ENCODE measurements at places on chromosomes 16 and 17.

DNA sequence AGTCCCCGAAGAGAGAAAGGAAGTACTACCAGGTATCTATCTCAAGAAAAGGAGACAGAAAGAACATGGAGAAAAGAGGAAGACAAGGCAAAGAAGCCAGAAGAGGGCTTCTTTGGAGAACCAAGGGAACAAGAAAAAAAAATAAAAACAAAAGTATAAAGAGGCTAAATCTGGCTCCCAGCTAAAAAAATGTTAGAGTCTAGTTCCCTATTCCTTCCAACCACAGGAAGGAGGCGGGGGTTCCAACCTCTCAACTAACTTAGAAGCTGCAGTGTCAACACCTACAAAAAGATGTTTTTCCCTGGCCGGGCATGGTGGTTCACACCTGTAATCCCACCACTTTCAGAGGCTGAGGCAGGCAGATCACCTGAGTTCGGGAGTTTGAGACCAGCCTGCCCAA lies 13.4 kb downstream of the UTP6 start:
- DNase-seq = no peak

DNA sequence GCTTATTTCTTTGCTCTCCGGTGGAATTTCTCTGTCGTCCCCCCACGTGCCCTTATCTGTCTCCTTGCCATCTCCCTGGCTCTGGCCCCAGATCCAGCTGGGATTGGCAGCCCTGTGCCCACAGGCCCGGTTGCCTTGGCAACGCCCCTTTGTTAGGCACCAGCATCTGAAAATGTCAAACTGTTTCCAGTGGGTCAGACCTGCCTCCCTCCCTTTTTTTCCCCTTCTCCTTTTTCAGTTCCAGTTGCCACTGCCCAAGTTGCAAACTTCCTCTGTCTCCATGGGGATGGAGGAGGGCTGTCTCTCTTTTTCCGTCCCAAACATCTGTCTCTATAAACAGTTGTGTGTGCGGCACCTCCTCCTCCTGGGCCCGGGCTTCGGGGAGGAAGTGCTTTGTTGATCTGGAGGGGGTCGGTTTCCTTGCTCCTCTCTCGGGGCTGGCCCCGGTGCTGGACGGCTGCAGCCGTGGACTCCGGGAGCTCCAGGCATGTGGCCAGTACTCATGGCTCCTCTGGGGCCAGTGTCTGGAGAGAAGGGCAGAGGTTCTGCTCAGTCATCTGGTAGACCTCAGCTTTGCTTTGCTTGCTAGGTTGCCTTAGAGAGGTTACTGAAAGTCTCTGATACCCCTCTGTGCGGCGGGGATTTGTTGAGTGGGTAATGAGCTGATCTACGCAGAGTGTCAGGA lies 35.3 kb downstream of the SOCS3 start:
- peak; percentile 41 for DNase-seq

DNA sequence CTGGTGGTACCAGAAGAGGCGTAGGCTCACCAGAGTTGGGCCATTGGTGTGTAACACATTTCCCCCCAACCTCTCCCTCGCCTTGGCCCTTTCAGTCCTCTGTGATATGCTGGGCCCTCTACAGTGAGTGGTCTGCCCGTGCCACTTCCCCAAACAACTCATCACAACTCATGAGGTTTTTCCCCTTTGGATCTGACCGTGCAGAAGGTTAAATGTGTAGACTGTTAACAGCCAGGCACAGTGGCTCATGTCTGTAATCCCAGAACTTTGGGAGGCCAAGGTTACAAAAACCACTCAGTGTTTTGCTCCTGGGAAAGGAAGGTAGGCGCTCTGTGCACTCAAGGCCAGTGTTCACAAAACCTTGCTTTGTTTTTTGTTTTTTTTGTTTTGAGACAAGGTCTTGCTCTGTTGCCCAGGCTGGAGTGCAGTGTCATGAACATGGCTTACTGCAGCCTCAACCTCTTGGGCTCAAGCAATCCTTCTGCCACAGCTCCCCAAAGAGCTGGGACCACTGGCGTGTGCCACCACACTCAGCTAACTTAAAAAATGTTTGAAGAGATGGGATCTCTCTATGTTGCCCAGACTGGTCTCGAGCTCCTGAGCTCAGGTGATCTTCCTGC lies 11.3 kb upstream of the CYB5B start:
- DNase-seq = no peak

GRCh38 chr17:45775148-45775547 lies 9.0 kb upstream of the CRHR1 start:
- DNase-seq = peak; percentile 85

- DNase-seq = no peak
Observed at GRCh38 chr16:79754501-79754900, 154.0 kb upstream of the MAF start.

- no peak for DNase-seq
Observed at GRCh38 chr17:67403483-67403882, 26.4 kb downstream of the PITPNC1 start.

DNA sequence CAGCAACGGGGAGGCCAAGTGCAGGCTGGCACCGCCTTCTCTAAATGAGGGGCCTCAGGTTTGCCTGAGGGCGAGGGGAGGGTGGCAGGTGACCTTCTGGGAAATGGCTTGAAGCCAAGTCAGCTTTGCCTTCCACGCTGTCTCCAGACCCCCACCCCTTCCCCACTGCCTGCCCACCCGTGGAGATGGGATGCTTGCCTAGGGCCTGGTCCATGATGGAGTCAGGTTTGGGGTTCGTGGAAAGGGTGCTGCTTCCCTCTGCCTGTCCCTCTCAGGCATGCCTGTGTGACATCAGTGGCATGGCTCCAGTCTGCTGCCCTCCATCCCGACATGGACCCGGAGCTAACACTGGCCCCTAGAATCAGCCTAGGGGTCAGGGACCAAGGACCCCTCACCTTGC lies 18.5 kb downstream of the NGFR start:
- no peak for DNase-seq

- no peak for DNase-seq
Observed at GRCh38 chr17:49748791-49749190, 15.1 kb downstream of the FAM117A start.

DNA sequence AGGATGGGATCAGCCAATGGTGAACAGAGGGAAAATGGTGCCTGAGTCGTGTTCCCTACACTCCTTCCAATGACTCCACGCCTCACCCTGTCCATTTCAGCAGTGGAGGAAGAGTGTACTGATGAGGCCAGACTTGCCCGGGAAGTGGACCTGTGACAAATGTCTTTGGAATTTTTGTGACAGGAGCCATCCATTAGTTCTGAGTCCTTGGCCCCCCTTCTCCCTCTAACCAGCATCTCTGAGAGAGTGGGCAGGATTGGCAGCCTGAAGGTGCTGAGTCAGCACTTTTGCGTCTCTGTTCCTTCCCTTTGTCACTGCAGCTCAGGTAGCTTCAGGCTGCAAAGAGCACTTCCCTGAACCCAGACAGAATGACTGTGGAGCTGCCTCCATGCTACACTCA lies 30.8 kb downstream of the BEAN1 start:
- DNase-seq = no peak

DNA sequence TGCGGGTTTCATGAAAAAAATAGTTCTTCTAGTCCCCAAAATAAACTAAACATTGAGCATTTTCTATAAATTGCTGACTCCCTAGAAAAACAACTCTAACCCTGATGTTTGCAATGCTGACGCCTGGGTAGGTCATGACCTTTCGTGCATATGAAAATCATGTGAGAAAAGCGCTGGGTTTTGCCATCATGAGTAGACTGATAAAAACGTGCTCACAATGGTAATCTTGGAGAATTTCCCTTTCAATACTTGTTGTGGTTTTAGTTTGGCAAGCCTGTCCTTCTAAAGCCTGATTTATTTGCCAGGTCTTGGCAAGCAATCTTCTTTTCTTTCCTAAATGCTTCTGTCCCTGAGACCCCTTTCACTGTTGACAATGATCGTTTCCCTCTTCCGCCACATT lies 4.0 kb upstream of the CLEC10A start:
- DNase-seq = no peak

DNA sequence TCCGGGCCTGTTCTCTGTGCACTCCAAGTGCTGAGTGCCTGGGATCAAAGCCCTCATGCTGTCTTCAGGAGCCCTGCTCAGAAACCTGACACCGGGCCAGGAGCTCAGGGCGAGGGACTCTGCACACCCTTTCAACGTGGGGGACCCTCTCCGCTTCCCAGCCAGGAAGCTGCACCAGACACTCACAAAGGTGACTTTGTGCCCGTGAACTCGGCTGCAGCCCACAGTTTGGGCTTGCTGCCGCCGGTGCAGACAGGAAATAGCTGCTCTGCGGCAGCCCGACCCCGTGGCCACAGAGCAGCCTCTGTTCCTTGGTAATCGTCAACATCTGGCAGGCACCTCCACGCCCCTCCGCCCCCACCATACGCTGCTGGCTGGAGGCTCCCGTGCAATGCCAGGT lies 93.4 kb upstream of the METRNL start:
- peak; percentile 16 for DNase-seq

GRCh38 chr16:89344458-89344834 lies 126.9 kb downstream of the ZNF778 start:
- DNase-seq = no peak

- no peak for DNase-seq
Observed at GRCh38 chr17:14744761-14745473, 444.0 kb downstream of the HS3ST3B1 start.

GRCh38 chr16:86522634-86523033 lies 12.3 kb downstream of the FOXF1 start:
- DNase-seq = no peak

DNA sequence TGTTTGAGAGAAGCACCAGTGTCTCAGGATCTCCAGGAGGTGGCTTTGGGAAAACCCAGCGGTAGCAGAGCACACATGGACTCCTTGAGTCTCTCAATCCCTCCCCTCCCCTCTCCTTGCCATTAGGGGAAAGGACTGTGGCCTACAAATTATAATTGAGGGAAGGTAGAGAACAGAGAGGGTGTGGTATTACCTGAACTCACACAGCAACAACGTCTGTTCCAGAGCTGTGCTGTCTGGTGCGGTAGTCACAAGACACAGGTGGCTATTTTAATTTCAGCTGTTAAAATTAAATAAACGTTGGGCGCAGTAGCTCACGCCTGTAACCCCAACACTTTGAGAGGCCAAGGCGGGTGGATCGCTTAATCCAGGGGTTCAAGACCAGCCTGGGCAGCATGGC lies 110.2 kb downstream of the ABCC6 start:
- no peak for DNase-seq

- no peak for DNase-seq
Observed at GRCh38 chr17:34261568-34262337, 6.7 kb downstream of the CCL2 start.

DNA sequence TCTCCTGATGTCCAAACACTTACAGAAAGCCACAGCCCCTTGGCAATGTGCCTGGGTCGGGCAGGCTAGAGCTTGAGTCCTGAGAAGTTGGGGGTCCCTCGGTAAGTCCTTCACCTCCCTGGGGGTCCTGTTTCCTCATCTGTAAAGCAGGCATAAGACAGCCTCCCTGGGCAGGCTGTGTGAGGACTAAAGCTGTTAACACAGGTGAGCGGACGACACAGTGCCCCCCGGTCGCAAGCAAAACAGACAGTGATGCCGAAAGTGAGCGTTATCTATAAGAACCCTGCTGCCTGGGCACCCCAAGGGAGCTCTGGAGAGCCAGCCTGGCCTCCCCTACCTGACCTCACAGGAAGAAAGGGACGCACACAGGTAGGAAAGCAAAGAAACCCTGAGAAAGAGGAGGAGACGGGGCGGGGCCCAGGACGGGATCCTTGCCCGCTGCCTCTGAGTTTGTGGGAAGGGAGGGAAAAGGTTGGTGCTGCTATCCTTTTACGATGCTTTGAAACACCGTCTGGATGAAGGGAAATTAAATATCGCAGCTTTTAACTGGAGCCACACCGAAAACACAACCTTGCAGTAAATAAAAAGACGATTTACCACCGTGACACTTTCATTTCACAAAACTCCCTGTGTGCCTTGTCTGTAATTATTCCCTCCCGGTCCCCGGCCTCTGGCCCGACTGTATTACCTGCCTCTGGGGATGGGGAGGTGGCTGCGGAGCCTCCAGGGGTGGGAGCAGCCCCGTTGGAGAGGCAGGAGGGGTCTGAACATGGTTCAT lies 67.1 kb downstream of the ENGASE start:
- DNase-seq = no peak

DNA sequence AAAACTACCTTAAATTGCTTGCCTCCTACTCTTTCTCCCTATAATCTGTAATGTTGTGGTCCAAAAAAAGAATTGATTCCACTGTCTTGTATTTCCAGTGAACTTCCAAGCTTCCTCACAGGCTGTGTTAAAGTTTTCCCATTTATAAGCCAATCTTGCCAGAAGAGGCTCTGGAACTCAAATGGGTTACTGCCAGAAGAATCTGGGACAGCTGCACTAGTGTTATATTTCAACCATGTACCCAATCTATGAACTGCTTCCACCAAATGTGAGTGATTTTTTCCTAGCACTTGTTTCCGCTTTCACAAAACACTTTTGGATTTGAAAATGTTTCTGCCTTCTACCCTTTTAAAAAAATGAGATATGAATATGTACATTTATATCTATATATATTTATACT lies 1.8 kb downstream of the CCDC43 start:
- no peak for DNase-seq

DNA sequence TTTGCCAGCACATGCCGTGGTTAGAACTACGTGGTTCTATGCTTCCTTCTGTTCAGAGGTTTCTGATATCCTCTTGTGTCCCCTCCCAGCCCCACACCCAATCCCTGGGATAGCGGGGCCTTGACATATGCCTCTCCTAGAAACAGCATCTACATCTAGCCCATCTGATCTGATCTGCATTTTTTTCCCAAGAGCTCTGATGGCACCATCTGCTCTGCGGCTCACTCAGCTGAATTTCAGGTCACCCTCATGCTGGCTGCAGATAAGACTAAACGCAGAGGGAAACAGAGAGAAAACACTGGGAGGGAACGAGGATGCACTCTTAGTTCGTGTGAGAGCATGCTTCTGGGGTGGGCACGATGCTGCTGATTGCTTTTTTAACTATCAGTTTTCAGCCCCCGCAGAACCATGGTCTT lies 10.7 kb downstream of the WIPI1 start:
- DNase-seq = no peak

GRCh38 chr17:27207073-27207513 lies 86.8 kb upstream of the WSB1 start:
- DNase-seq = no peak

DNA sequence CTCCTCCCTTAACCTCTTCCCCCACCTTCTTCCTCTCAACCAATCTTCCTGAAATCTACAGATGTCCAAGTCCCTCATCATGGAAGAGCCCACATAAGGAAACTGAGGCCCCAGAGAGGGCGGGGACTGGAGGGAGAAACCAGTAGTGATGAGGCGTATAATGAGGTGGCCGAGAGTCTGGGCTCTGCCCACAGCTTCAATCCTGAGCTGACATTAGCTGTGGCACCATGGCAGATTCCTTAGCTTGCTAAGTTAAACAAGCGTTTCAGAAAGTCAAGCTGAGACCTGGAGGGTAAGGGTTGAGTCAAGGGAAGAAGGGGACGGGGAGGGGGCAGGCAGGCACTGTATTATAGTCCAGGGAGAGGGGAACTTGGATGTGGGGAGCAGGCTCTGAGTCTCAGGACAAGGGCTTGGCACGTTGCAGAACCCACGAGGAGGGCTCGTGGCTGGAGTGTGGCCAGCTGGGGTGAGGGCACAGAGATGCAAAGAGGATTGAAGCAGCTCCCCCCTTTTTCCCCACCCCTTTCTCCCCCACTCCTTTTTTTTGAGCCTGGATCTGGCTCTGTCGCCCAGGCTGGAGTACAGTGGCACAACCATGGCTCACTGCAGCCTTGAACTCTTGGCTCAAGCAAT lies 13.3 kb downstream of the ARHGAP23 start:
- no peak for DNase-seq

Measured in NCI-H510A treated with DMSO at 0.1 percent for 48 hours (cell line).